ENCODE measurements at places on chromosomes 6 and 20.
A peak's percentile ranks its signal among the peaks of the same experiment; 100 is the strongest.

DNA sequence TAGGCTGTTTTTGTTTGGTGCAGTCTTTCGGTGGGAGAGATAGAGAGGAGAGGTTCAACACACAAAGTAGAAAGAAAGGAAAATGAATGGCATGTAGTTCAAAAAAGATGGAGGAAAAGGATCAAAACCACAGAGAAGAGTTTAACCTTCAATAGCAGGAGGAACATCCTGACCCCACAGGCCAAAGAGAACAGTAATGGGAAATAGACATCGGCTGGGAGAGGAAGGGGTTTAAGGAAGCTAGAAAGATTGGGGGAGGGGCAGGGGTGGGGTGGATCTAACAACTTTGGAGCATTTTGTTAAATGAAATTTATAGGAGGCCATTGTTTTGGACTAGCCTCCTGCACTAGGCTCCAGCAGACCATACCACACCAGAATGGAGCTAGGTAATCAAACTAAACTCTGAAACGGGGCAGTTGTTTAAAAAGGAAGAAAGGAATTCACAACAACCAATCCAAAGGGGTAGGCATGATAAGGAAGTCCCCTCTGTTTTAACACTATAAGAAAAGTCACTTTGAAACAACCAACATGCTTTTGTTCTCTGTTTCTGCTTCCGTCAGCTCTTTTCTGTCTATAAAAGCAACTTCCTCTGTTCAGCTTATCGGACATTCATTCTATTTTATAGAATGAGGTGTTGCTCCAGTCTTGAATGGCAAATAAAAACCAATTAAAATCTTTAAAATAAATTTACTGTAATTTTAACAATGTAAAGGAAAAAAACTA lies 82.6 kb downstream of the EPB41L2 start:
- no peak for DNase-seq

- DNase-seq, result no peak
Measured at GRCh38 chr6:111274593-111275217, 187.4 kb downstream of the SLC16A10 start.

DNA sequence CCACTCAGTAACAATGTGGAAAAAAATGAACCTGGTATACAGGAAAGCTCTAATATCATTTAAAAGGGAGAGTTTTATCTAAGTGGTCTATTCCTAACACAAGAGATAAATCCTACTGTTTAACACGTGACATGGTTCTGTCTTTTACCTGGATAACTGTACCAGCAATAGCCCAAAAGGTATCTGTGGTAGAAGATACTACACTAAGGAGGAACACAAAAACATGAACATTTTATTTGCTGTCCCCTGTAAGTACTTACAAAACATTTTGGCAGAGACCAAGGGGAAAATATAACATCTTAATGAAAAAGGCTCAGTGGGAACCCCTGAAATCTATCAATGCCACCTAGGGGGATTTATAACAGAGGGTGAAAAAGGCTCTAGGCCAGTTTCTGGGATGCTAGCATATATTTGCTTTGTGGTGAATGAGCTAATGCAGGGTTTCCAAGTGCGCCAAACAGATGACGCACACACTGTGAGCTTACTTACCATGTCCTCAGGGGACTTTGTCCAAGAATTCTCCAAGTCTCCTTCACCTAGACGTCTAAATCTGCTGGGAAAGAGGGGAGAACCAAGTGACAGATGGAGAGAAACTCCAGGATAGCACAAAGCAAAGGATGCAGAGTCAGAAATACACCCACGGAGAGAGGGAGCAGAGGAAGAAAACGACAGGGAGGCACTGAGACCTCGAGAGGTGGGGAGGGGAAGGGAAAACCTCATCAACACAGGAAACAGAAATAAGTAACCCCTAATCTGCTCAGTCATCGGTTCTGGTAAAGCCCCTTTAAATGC lies 147.9 kb upstream of the PRND start:
- no peak for DNase-seq

GRCh38 chr6:4491501-4492260 lies 284.5 kb upstream of the CDYL start:
- peak; percentile 33 for DNase-seq

GRCh38 chr6:166556336-166556735 lies 30.1 kb downstream of the RAMACL start:
- no peak for DNase-seq

- DNase-seq, result no peak
Measured at GRCh38 chr6:104306211-104306610, 553.5 kb downstream of the HACE1 start.

- no peak for DNase-seq
Measured at GRCh38 chr6:57162516-57162915, 9.6 kb upstream of the BAG2 start.

DNA sequence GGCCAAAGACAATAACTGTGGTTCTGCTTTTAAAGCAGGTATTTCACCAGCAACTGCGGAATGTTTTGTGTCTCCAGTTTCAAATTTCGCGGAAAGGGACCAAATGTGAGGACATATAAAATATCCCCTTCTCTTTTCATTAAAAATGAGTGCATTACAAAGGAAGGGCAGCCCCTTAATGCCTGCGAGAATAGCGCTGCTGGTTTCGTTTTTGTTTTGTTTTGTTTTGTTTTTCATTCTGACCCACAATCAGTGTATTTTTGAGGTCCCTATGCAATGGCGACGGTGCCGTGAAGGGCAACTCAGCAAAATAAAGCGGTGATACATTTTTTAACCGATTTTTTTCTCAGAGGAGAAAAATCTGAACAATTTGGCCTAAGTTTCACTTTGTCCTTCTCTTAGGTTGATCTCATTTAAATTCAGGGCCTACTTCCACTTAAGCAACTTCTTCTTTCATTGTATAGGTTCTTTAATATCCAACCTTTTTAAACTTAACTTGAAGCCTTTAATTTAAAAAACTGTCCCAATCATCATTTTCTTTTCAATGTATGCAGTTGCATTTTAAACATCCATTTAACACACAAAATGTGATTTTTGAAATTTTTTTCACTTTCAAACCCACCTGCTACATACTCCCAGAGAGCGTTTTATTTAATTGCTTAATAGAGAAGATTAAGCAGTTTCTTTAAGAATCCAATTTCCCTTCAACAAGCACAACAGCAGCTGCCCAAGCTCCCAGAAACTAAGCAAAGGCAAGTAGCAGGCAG lies 2.9 kb upstream of the HIVEP2 start:
- DNase-seq, result peak; percentile 95

DNA sequence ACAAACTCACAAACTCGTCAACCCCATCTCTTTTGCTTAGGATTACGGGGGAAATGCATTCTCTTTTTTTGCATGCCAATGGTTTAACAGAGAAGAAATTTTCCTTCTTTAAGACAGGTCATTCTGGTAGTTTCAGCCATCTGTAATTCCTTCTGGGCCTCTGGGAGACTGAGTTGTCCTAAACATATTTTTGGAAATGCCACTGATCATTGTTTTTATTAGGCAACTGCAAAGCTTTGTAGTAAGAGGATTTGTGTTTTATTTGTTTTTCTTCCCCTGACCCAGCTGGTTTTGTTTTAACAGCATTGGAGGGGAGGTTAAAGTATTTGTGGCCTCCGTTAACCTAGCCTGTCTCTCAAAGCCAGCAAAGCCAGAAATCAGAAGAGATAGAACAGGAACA lies 73.1 kb upstream of the ISM1 start:
- DNase-seq, result no peak

GRCh38 chr6:159104163-159104925 lies 59.6 kb upstream of the TAGAP start:
- DNase-seq, result peak; percentile 73

GRCh38 chr6:156912431-156912830 lies 135.3 kb downstream of the ARID1B start:
- DNase-seq, result peak; percentile 22

DNA sequence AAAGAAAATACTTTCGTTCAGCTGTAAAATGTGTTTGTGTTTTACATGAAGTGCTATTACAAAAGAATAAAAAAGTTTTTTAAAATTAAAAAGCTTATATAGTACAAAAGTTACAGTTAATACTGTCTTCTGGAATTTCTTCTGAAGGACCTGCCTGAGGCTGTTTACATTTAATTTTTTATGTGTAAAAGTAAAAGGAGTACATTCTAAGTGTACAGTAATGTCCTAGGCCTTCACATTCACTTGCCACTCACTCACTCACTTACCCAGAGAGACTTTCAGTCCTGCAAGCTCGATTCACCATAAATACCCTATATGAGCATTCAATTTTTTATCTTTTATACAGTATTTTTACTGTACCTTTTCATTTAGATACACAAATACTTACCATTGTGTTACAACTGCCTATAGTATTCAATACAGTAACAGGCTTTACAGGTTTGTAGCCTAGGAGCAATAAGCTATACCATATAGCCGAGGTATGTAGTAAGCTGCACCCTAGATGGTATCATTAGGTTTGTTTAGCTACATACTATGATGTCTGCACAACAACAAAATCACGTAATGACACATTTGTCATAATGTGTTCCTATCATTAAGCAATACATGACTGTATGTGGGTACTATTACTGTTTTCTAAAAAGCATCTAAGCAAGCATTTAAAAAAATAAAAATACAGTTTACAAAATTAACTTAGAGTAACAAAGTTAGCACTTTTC lies 33.0 kb downstream of the RNF146 start:
- DNase-seq, result peak; percentile 2

GRCh38 chr6:90413867-90414266 lies 117.2 kb upstream of the BACH2 start:
- no peak for DNase-seq
